ENCODE measurements at places on chromosomes 5 and 9. TPM values are rescaled to one million over a fixed set of nuclear protein-coding genes. Genes with fewer than 3 reads are reported as not detected.

Gene TTLL11
- polyA plus RNA-seq = 3.5 TPM

Gene UNC13B
- 0.41 TPM for polyA plus RNA-seq

- no peaks in the 10 kb centered on the region for H3K4me1 ChIP-seq
- no peaks in the 10 kb centered on the region for H3K27me3 ChIP-seq
- H3K27ac ChIP-seq = no peak overlapping the region
- H3K4me3 ChIP-seq = no peak overlapping the region
- H3K36me3 ChIP-seq = no peaks in the 10 kb centered on the region
These were observed 671.4 kb downstream of the NR2F1-AS1 start for GRCh38 chr5:92909602-92909962.

DNA sequence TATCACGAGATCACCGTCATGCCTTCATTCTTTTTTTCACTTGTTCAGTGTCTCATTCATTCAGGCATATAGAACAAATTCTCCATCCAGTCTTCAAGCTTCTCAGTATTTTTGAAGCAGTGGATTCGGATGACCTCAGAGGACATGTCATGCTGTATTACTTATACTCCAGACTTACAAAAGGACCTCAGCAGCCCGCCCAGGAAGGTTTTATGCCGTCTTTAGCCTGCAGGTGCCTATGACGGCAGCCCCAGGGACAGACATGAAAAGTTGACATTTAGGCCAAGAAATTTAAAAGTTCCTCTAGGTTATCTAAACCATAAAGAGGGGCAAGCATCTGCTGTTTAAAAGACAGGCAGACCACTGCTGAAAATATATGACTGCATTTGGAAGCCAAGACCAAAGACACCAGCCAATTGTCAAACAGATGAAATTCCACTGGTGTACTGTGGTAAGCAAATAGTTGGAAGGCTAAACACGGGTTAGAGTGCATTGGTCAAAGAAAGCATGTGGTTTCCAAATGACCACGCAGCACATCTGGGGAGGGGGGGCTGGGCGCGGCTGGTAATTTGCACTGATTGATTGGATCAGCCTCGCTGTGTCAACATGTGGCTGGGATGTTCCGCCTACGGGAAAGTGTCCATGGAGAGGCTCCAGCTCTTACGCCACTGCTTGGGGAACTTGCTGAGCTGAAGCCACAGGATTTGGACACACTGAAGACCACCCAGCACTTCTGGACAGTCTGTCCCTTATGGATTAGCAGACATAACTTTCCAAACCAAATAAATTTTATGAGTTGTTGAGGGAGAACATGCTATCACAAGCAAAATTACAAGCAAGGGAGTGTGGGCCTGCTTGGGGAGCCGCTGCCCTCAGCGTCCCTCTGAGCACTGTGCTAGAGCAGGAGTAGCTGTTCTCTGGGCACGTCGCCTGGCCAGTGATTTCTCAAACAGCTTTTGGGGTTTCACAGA lies 173.6 kb downstream of the FANCC start:
- H3K4me3 ChIP-seq = no peak overlapping the region
- no peak overlapping the region for H3K27ac ChIP-seq
- no peaks in the 10 kb centered on the region for H3K36me3 ChIP-seq
- no peak for DNase-seq
- no peaks in the 10 kb centered on the region for H3K27me3 ChIP-seq
- H3K4me1 ChIP-seq = no peaks in the 10 kb centered on the region

Gene CTNND2
- polyA plus RNA-seq = not detected

GRCh38 chr5:100779669-100780375 lies 123.3 kb downstream of the ST8SIA4 start:
- H3K27me3 ChIP-seq = no peaks in the 10 kb centered on the region
- DNase-seq = peak; percentile 98
- peak overlapping the region; percentile 75 for H3K27ac ChIP-seq
- no peaks in the 10 kb centered on the region for H3K36me3 ChIP-seq
- peak overlapping the region; percentile 75 for H3K4me3 ChIP-seq
- H3K4me1 ChIP-seq = peaks cover 47% of the 10 kb centered on the region

GRCh38 chr5:139340051-139340450 lies 1.6 kb upstream of the PAIP2 start:
- H3K4me3 ChIP-seq = no peak overlapping the region
- H3K4me1 ChIP-seq = peaks cover 31% of the 10 kb centered on the region
- no peaks in the 10 kb centered on the region for H3K27me3 ChIP-seq
- H3K36me3 ChIP-seq = no peaks in the 10 kb centered on the region
- H3K27ac ChIP-seq = no peak overlapping the region
- no peak for DNase-seq

DNA sequence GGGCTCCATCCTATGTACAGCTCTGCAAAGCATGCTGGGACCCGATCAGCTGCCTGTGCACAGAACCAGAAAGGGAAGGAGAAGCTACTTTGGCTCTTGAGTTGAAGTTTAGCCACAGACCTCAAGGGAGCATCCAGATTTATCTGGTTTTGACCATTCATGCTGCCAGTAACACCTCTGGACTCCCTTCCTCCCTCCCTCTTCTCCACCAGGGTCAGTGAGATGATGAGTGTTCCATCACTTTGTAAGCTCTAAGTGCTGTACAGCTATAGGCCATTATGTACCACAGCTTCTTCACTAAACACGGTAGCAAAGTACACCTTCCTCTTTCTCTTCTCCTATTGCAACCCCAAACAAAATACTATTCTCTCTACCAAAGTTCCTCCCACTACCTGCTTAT lies 77.9 kb downstream of the GLIS3 start:
- DNase-seq = no peak
- no peaks in the 10 kb centered on the region for H3K4me1 ChIP-seq
- no peak overlapping the region for H3K4me3 ChIP-seq
- no peaks in the 10 kb centered on the region for H3K27me3 ChIP-seq
- H3K36me3 ChIP-seq = no peaks in the 10 kb centered on the region
- H3K27ac ChIP-seq = no peak overlapping the region

DNA sequence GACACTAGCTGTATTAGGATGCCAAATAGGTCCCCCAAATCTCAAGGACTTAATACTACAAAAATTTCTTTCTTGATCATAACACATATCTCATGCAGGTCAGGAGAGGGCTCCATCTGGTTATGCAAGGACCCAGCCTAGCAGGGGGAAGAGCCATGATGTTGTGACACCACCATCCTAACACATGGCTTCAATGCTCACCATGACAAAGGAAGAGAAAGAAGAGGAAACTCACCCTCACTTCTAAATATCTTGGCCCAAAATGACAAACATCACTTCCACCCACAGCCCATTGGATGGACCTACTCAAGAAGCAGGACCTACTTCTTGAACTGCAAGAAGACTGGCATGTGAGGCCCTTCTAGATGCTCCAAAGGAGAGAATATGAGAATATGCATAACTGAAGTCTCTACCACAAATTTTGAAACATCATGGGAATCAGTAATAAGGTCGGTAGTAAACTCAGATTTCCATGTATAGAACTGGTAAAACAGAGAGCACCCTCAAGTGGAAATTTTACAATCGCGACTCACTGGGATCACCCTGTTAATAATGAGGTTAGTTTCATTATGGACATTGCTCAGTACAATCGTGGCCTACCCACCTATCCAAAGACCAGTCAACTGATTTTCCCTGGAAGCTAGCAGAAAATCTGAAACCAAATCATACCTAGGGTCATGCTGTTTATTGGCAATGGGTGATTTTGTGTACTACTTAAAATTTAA lies 308.2 kb downstream of the ACTL7B start:
- H3K27me3 ChIP-seq = no peaks in the 10 kb centered on the region
- H3K4me3 ChIP-seq = no peak overlapping the region
- no peak overlapping the region for H3K27ac ChIP-seq
- DNase-seq = no peak
- H3K4me1 ChIP-seq = no peaks in the 10 kb centered on the region
- H3K36me3 ChIP-seq = no peaks in the 10 kb centered on the region

DNA sequence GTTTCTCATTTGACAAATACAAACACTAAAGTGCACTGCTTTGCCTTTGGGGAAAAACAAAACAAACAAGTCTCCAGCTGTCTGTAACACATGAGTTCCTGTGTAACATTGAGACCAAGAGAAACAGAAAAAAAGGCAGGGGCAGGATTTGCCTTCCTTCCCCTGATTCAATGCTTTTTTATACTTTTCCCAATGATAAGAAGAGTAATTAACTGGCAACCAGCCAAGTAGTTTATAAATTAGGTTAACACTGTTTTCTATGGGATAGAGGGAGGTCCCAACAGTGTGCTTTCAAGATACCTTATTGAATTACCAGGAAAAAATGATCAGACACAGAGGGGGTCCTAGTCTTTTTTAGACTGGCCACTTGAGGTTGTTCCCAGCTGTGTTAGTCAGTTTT lies 346.8 kb downstream of the TRIM36 start:
- H3K27ac ChIP-seq = no peak overlapping the region
- no peak for DNase-seq

Gene PITX1
- not detected for polyA plus RNA-seq

DNA sequence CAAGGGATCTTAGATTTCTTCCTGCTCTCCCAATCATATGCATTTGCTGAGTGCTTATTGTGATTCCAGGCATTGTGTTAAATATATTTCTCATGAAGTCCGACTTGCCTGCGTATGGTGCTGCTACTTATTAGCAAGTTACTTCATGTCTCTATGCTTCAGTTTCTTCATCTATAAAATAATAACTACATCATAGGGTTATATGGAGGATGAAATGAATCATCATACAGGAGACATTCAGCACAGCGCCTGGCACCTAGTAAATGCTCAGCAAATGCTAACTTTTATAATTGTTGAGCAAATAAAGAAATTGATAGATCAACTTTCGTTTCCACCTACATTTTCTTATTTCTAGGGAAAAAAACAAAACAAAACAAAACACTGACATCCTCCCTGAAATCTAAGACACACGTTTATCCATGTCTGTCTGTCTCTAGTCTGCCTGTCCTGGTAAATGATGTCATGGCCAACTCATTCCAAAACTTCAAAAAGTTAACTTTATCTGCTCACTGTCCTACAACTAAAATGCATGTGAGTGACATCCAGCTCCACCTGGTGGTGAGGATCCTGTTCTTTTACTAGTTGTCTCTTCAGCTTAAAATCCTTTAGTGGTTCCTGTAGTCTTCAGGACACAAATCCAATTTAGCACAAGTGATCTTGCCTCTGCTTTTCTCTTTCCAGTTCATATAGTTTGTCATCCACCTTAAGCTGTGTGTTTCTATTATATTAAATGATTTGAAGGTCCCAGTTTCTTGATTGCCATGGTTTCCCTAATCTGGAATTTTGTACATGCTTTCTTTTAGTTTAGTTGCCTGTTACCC lies 27.7 kb downstream of the PPP3R2 start:
- H3K4me3 ChIP-seq = no peak overlapping the region
- H3K27me3 ChIP-seq = no peaks in the 10 kb centered on the region
- DNase-seq = no peak

DNA sequence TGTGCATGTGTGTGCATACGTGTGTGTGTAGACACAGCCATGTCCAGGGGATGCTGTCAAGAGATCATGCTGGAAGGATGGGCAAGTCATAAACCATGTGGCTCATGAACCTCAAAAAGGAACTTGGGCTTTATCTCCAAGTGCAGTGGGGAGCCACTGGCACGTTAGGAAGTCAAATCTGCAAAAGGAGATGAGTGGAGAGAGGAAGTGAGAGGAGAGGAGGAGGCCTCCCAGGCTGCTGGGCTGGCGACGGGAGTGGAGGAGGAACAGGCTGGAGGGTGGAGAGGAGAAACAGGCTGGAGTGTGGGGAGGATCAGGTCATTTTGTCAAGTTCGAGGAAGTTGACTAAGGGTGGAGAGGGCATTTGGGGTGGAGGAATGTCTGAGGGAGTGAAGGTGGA lies 29.2 kb upstream of the TIFAB start:
- no peak overlapping the region for H3K4me3 ChIP-seq
- H3K36me3 ChIP-seq = no peaks in the 10 kb centered on the region
- DNase-seq = peak; percentile 13
- no peaks in the 10 kb centered on the region for H3K27me3 ChIP-seq
- no peak overlapping the region for H3K27ac ChIP-seq

Gene SEC24A
- polyA plus RNA-seq = 4.9 TPM

Gene CORO2A
- 3.5 TPM for polyA plus RNA-seq

DNA sequence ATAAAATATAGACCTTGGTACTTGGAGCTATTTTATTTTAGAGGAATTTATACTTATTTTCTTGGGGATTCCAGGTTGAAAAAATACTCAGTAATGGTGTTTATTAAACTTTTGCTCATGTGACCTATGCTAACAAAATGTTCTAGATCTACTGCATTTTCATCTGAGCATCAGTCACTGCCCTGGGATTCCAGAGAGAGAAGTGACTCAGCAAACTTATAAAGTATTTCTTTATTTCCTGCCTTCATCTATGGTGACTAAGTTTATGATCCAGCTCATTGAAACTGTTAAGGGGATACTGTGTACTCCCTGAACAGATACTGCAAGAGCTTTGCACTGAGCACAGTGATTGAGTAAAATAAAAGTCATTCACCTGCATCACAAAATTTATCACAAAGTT lies 298.5 kb upstream of the CDH18 start:
- H3K4me1 ChIP-seq = no peaks in the 10 kb centered on the region
- no peak overlapping the region for H3K27ac ChIP-seq
- H3K36me3 ChIP-seq = no peaks in the 10 kb centered on the region
- no peaks in the 10 kb centered on the region for H3K27me3 ChIP-seq
- DNase-seq = no peak
- no peak overlapping the region for H3K4me3 ChIP-seq

GRCh38 chr5:59893429-59894227 lies at the start of gene PDE4D:
Gene PDE4D (minus strand): TSS chr5:59893726.
- H3K27ac ChIP-seq = no peak within 1 kb of the TSS
- H3K27me3 ChIP-seq = peaks cover 37% of the 10 kb centered on the region

DNA sequence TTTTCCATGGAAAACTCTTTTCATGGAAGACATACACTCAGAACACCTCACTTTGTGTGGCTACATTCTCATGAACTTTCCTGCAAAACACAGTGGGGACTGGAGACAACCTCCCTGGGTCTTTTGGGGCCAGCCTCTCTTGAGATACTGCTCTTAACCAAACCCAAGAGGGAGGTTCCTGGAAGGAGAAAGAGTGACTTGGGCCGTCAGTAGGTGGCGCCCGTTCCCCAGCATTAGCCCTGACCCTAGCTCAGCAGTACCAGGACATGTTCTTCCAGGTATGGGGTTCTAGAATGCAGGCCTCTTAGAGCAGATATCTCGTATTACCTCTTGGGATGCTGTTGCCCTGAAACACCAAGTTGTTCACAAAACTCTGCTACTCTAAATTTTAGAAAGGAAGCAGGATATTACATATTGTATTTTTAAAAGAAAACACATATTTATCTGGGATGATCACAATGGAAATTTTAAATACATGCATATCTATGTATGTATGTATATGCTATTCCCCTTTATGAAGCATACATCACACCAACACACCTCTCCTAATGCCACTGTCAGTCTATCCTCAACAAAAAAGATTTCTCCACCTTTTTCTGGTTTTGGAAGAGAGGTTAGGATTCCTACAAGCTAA lies 15.8 kb upstream of the GLIS3 start:
- H3K4me3 ChIP-seq = no peak overlapping the region
- H3K4me1 ChIP-seq = no peaks in the 10 kb centered on the region
- peak; percentile 64 for DNase-seq
- H3K27ac ChIP-seq = no peak overlapping the region

Gene IFNA10
- not detected for polyA plus RNA-seq

- no peak overlapping the region for H3K4me3 ChIP-seq
- H3K4me1 ChIP-seq = no peaks in the 10 kb centered on the region
- DNase-seq = no peak
- H3K36me3 ChIP-seq = no peaks in the 10 kb centered on the region
- no peak overlapping the region for H3K27ac ChIP-seq
These were observed 26.9 kb upstream of the GALNT10 start for GRCh38 chr5:154163327-154164248.

- H3K4me1 ChIP-seq = no peaks in the 10 kb centered on the region
- H3K4me3 ChIP-seq = no peak overlapping the region
- no peak overlapping the region for H3K27ac ChIP-seq
- H3K36me3 ChIP-seq = no peaks in the 10 kb centered on the region
- H3K27me3 ChIP-seq = no peaks in the 10 kb centered on the region
These were observed 131.8 kb downstream of the ROR2 start for GRCh38 chr9:91818225-91818585.

GRCh38 chr5:135881244-135881643 lies 14.4 kb downstream of the IL9 start:
- H3K4me3 ChIP-seq = no peak overlapping the region
- H3K4me1 ChIP-seq = no peaks in the 10 kb centered on the region
- no peaks in the 10 kb centered on the region for H3K36me3 ChIP-seq
- DNase-seq = no peak
